ENCODE measurements at places on chromosomes 16 and 17. TPM values are rescaled to one million over a fixed set of nuclear protein-coding genes. Genes with fewer than 3 reads are reported as not detected.

Gene LGALS9B
- total RNA-seq = not detected

Gene KRTAP9-2
- not detected for total RNA-seq

Gene KRTAP4-9
- total RNA-seq = not detected

Gene SKAP1
- 3.4 TPM for total RNA-seq

Gene KRT32
- total RNA-seq = not detected

Gene TOM1L1
- 47.8 TPM for total RNA-seq

Gene ERBB2
- total RNA-seq = 142 TPM

Gene GJD3
- total RNA-seq = not detected

DNA sequence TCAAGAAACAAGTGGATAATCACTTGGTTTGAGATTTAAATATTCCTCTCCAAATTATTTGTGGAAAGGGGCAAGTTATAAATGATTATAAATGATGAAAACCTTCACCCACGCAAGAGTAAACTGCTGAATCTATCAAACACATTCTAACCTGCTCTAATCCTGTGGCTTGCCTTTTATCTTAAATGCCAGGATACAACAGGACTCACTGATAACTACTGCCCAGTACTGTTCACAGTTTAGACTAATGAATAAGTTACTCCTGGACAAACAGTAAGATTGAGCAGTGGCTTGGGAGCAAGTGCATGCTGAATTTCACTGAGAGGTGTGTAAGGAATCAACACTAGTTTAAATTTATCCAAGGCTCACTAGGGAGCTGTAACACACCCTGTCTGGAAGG lies 31.1 kb downstream of the IGF2BP1 start:
- no peak overlapping the region for H3K27ac ChIP-seq
- H3K27me3 ChIP-seq = no peaks in the 10 kb centered on the region
- H3K4me1 ChIP-seq = peaks cover 11% of the 10 kb centered on the region
- no peak overlapping the region for H3K4me3 ChIP-seq

DNA sequence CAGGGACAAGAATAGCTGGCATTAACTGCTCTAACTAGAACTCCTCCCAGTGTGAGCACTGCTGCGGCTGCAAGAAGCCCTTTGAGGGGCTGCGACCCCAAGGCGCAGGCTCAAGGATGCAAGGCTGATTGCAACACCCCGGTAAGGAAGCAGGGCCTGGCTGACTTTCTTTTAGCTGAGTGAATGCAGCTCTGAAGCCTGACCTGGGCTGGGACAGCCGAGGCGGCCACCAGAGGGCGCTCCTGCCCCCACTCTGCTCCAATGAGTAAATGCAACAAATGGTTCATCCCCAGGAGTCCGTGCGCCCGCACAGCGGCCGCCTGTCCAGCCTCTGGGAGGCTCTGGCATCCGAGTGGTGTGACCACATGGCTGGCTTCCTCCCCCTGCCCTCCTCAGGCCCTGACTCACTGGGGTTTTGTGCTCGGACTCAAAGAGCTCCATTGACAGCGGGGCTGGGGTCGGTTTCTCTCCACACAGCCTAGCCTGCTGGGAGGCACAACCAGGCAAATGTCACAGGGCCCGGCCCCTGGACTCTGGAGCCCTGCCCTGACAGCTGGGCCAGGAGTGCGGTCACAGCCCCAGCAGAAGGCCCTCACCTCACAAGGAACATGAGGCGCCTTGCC lies at the start of gene SMIM5:
Gene SMIM5 (plus strand): TSS at position 572 of the 623 bp plus-strand sequence. CDS start 6,768 bp downstream, outside the sequence.
- peak; percentile 67 for DNase-seq
- H3K27me3 ChIP-seq = no peaks in the 10 kb centered on the region
- H3K27ac ChIP-seq = peak within 1 kb of the TSS; percentile 82
- H3K4me3 ChIP-seq = peak within 1 kb of the TSS; percentile 50

DNA sequence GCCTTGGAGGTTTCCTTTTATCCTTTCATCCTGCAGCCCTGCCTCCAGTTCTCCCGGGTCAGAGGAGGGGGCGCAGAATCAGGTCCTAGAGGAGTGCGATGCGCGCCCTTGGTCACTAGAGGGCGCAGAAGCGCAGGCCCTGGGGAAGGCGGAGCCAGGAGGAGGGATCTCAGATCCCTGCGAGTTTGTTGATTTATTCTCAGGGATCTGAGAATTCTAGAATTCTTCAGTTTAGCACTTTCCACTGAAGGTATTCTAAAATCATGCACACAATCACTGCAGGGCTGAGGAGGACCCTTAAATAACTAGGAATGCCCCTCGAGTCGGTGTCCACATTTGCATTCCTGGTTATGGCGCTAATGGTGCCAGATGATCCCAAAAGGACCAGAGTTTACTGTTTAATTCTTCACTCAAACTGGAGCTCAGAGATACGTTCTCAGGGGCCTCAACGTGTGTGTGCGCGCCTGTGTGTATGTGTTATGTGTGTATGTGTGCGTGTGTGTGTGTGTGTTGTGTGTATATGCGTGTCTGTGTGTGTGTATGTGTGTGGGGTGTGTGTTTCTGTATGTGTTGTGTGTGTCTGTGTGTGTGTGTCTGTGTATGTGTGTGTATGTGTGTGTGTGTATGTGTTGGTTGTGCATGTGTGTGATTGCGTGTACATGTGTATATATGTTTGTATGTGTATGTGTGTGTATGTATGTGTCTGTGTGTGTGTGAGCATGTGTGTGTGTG lies 6.9 kb upstream of the ELAC2 start:
- no peaks in the 10 kb centered on the region for H3K36me3 ChIP-seq
- no peaks in the 10 kb centered on the region for H3K4me1 ChIP-seq
- peak; percentile 42 for DNase-seq
- H3K27ac ChIP-seq = no peak overlapping the region
- peaks cover 4% of the 10 kb centered on the region for H3K27me3 ChIP-seq

DNA sequence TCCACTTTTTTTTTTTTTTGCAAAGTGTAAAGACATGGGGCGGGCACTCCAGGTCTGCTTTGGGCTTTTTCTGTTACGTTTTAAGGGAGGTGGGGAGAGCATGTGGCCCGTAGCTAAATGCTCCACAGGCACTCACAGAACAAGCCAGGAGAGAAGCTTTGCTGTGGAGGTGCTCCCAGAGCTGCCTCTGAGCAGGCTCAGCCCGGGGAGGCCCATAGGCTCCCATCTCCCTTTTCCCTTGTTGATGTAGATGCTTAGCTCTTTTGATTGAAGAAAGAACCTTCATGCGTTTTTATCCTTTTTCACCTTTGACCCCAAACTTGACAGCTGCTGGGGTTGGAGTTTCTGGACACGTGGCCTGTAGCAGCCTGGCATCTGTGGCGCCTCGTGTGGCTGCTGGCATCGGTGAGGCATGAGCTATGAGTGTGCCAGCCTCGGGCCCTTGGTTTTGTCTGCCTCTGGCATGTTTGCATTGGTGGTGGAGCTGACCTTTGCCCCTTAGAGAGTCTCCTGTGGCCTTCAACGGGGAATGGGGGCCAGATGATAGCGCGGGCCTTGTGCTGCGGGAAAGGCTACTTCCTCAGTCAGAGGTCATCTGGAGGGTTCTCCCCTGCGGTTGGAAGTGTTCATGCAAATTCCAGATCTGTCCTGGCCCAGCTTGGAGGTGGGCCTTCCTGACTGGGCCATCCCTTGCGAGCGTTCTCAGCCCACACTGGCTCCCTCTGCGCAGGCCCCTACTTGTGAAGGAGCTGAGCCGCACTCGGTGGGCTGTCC lies 20.0 kb upstream of the IL17C start:
- no peaks in the 10 kb centered on the region for H3K4me1 ChIP-seq
- H3K27me3 ChIP-seq = no peaks in the 10 kb centered on the region
- H3K4me3 ChIP-seq = no peak overlapping the region
- H3K27ac ChIP-seq = no peak overlapping the region
- no peak for DNase-seq

DNA sequence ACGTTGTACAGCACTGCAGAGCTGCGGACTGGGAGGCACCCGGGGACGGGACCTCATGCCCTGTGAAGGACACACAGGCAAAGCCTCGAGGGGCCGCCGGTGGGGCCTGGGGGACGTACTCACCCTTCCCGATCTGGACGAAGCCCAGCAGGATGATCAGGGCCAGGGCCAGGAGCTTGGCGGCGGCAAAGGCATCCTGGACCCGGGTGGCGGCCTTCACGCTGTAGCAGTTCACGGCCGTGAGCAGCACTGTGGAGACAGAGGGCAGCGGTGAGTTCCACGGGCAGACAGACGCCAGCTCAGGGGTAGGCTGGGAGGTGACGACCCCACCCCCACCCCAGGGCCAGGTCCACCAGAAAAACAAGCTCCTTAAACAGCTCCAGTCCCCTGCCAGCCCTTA lies 17.7 kb downstream of the SLC7A5 start:
- H3K27ac ChIP-seq = peak overlapping the region; percentile 47
- H3K4me3 ChIP-seq = no peak overlapping the region
- H3K4me1 ChIP-seq = peaks cover 61% of the 10 kb centered on the region
- no peaks in the 10 kb centered on the region for H3K27me3 ChIP-seq

DNA sequence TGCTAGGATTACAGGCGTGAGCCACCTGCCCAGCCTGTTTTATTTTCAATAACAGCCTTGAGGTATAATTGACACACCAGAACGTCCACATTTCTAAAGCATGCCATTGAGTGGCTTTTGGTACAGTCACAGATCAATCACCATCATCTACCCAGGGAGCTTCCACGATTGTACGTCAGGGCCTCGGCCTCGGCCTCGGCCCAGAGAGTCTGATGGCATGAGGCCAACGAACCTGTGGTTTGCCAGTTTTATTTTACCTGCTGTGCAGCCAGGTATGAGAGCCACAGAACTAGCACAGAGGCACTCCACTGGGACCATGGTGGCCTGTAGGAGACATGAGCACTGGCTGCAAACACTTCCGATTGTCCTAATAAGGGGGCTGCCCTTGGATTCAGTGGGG lies 8.3 kb downstream of the UBALD1 start:
- H3K4me1 ChIP-seq = peaks cover 2% of the 10 kb centered on the region
- H3K27ac ChIP-seq = no peak overlapping the region
- no peak for DNase-seq
- no peaks in the 10 kb centered on the region for H3K36me3 ChIP-seq
- H3K4me3 ChIP-seq = no peak overlapping the region
- H3K27me3 ChIP-seq = no peaks in the 10 kb centered on the region

DNA sequence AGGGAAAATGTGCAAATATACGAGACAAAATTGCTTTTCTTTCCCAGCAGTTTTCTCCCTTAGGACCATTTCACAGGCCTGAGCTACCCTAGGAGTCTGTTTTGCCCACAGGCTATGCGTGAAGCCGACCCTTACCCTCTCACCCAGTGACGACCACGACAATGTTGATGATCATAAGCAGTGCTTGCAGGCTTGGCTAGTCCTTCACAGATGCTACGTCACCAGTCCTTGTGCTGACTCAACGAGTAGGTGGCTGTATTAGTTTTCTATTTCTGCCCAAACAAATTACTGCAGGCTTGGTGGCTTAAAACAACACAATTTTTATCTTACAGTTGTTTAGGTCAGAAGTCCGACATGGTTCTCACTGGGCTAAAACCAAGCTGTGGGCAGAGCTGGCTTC lies 574.6 kb upstream of the HSBP1 start:
- peaks cover 6% of the 10 kb centered on the region for H3K4me1 ChIP-seq
- no peak overlapping the region for H3K27ac ChIP-seq
- DNase-seq = no peak
- H3K36me3 ChIP-seq = no peaks in the 10 kb centered on the region
- no peak overlapping the region for H3K4me3 ChIP-seq

- peaks cover 8% of the 10 kb centered on the region for H3K4me1 ChIP-seq
- peaks cover 2% of the 10 kb centered on the region for H3K27me3 ChIP-seq
- H3K4me3 ChIP-seq = no peak overlapping the region
- peaks cover 2% of the 10 kb centered on the region for H3K36me3 ChIP-seq
Observed at GRCh38 chr17:3513305-3514035, 37.7 kb downstream of the ASPA start.

DNA sequence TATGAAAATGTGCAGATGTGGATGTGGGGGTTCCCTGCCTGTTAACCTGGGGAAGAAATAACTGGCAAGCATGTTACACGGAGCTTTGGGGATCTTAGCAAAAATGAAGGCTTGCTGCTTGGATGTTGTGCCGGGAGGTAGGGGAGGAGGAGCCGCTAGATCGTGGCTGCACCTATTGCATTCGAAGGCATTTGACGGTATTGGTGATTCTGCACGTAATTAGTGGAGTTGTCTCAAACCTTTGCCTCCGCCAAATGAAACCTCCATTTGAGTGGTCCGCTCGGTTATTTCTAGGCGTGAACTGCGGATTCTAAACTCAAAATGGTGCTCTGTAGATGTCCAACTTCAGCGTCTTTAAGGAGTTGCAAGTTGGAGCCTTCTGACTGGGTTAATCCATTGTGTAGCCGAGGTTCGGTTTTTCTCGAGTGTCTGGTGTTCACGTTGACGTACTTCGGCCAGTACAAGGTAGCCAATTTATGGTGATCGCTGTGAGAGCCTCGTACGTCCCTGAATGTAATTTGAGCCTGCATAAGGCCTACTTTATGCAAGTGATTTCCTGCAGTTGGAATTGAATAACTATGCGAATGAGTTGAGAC lies 1.5 kb downstream of the TNRC6C start:
- no peak for DNase-seq
- peak overlapping the region; percentile 80 for H3K4me3 ChIP-seq
- H3K27ac ChIP-seq = peak overlapping the region; percentile 74

DNA sequence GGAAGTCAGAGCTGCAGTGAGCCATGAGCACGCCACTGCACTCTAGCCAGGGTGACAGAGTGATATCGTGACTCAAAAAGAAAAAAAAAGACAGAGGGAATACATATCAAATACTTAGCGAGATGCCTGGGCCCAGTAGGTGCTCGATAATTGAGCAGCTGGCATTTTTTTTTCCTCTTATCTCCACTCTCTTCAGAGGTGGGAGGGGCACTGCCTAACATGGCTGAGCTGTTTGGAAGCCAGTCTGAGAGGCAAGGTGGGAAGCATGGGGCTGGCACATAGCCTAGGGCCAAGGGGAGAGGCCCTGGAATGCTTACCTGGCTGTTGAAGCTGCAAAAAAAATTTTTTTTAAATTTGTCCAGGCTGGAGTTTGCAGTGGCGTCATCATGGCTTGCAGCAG lies 38.4 kb downstream of the HIC1 start:
- H3K27ac ChIP-seq = peak overlapping the region; percentile 91
- no peak overlapping the region for H3K4me3 ChIP-seq
- peaks cover 5% of the 10 kb centered on the region for H3K36me3 ChIP-seq
- DNase-seq = no peak
- no peaks in the 10 kb centered on the region for H3K27me3 ChIP-seq

DNA sequence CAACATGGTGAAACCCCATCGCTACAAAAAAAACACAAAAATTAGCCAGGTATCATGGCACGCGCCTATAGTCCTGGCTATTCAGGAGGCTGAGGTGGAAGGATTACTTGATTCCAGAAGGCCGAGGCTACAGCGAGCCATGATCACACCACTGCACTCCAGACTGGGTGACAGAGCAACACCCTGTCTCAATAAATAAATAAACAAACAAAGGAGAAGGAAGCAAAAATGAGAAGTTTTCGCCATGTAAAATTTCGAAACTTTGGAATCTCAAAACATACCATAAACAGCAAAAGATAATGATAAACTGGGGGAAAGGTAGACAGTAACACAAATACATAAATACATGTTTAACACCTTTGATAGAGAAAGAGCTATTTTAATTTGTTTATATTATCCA lies 130.9 kb downstream of the ZFHX3 start:
- H3K27ac ChIP-seq = no peak overlapping the region
- no peak overlapping the region for H3K4me3 ChIP-seq
- peaks cover 8% of the 10 kb centered on the region for H3K36me3 ChIP-seq
- DNase-seq = no peak
- peaks cover 27% of the 10 kb centered on the region for H3K4me1 ChIP-seq
- H3K27me3 ChIP-seq = no peaks in the 10 kb centered on the region
